ENCODE measurements at places on chromosomes 1 and 21. TPM values are rescaled to one million over a fixed set of nuclear protein-coding genes. Genes with fewer than 3 reads are reported as not detected.

GRCh38 chr1:211783897-211784296 lies 46.7 kb downstream of the LPGAT1 start:
- DNase-seq = no peak

- DNase-seq = no peak
Measured at GRCh38 chr1:119605686-119606085, 42.4 kb downstream of the ZNF697 start.

DNA sequence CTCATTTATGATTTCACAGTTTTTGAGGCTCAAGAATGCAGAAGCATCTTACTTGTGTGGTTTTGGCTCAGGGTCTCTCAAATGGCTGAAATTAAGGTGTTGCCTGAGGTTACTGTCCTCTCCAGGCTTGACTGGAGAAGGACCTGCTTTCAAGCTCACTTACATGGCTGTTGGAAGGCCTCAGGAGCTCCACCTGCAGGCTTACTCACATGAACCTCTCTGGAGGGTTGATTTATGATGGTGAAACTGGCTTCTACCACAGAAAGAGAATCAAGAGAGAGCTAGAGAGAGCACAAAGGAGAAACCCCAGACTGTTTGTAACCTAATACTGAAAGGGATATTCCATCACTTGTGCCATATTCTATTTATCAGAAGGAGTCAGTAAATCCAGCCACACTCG lies 6.2 kb upstream of the KCNK2 start:
- DNase-seq = no peak

DNA sequence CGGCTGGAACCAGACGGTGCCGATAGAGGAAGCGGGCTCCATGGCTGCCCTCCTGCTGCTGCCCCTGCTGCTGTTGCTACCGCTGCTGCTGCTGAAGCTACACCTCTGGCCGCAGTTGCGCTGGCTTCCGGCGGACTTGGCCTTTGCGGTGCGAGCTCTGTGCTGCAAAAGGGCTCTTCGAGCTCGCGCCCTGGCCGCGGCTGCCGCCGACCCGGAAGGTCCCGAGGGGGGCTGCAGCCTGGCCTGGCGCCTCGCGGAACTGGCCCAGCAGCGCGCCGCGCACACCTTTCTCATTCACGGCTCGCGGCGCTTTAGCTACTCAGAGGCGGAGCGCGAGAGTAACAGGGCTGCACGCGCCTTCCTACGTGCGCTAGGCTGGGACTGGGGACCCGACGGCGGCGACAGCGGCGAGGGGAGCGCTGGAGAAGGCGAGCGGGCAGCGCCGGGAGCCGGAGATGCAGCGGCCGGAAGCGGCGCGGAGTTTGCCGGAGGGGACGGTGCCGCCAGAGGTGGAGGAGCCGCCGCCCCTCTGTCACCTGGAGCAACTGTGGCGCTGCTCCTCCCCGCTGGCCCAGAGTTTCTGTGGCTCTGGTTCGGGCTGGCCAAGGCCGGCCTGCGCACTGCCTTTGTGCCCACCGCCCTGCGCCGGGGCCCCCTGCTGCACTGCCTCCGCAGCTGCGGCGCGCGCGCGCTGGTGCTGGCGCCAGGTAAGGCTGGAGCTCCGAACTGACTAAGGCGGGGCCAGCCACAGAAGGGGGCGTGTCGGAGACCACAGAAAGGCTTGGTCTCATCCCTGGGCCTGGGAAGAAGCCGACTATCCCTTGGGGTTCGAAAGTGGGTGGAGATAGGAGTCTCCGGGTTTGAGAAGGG lies 486 bp downstream of the SLC27A3 start:
- peak; percentile 77 for DNase-seq

GRCh38 chr1:214331180-214331579 lies 50.2 kb downstream of the SMYD2 start:
- DNase-seq = no peak

GRCh38 chr1:210920258-210920657 lies 213.7 kb downstream of the KCNH1 start:
- DNase-seq = no peak

DNA sequence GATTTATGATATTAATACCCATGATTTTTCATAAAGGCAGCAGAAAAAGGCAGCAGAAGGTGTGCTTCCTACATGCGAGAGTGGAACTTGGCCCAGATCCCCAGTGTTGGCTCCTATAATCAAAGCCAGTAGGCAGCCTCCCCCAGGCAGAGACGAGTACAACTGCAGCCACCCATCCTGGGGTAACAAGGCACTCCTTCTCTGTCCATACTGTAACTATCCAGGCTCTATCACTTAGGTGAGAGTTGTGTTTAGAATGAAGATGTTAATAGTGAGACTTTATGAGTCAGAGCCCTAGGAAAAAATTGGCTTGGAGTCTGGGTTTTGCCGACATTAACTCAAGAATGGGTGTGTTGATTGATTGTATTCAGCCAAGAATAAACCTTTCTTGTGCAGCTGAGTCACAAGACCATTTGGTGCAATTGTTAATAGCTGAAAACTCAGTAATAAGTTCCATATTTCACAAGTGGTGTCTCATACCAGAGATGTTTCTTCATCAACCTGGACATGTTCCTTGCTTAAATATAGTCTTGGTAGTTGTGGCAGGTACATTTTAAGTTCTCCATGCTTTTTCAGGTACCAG lies 322.3 kb downstream of the DUSP10 start:
- DNase-seq = no peak

- no peak for DNase-seq
Measured at GRCh38 chr1:179950651-179951050, 4.0 kb upstream of the CEP350 start.

The ZSCAN20 gene
- 16.6 TPM for total RNA-seq

The PSRC1 gene
- total RNA-seq = 4.3 TPM

The MAN1C1 gene
- 16.9 TPM for total RNA-seq

The NHLH2 gene
- 1.9 TPM for total RNA-seq

The SMAP2 gene
- total RNA-seq = 20.2 TPM

DNA sequence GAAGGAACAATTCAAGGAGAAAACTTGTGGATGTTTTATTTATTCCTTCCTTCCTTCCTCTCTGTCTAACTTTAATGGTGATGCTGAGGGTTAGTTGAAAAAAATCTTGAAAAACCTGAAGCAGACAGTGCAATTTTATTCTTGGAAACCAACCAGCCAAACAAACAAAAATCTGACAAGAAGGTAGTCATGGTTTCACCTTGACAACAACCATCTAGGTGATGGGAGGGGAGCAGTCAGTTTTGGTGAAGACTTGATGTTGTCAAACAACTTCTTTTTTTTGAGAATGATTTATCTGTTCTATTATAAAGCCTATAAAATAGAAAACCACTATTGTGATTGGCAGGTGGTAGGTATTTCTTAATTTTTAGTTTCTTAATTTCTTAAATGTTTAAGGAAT lies 92.4 kb upstream of the GPR88 start:
- DNase-seq = no peak

The CD164L2 gene
- not detected for total RNA-seq

DNA sequence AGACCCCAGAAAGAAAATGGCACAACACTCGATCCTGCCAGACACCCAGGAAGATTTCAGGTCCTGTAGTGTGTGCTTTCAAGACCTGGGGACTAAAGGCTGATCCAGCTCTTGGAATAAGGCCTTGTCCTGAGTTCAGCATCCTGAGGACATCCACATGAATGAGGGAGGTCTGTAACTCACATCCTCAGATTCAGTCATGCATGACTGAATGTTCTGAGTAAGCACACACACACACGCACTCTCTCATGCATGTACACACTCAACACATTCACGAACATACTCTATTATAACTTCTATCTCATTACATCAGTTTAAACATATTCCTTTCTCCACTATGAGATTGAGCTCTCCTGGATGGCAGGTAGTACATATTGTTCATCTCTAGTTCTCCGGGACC lies 273.4 kb upstream of the BEND5 start:
- DNase-seq = no peak

DNA sequence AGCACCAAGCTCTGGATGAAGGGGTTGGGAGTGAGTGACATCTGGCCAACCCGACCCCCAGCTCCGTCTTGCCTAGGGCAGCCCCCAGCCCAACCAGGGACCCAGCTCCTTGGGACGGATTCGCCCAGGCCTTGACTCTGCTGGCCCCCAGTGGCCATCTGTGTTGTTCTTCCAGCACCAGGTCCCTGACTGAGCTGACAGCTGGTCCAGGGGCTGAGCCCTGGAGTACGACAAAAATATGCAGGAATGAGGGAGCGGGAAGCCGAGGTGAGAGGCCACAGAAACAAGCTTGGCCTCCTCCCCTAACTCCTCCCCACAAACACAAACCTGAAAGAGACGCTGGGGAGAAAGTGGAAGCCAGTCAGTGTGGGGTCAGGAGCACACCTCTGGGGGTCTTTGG lies 55.0 kb upstream of the PAX7 start:
- peak; percentile 45 for DNase-seq

The PODN gene
- 48.9 TPM for total RNA-seq

GRCh38 chr21:42164064-42164789 lies 54.7 kb upstream of the ABCG1 start:
- DNase-seq = peak; percentile 18

DNA sequence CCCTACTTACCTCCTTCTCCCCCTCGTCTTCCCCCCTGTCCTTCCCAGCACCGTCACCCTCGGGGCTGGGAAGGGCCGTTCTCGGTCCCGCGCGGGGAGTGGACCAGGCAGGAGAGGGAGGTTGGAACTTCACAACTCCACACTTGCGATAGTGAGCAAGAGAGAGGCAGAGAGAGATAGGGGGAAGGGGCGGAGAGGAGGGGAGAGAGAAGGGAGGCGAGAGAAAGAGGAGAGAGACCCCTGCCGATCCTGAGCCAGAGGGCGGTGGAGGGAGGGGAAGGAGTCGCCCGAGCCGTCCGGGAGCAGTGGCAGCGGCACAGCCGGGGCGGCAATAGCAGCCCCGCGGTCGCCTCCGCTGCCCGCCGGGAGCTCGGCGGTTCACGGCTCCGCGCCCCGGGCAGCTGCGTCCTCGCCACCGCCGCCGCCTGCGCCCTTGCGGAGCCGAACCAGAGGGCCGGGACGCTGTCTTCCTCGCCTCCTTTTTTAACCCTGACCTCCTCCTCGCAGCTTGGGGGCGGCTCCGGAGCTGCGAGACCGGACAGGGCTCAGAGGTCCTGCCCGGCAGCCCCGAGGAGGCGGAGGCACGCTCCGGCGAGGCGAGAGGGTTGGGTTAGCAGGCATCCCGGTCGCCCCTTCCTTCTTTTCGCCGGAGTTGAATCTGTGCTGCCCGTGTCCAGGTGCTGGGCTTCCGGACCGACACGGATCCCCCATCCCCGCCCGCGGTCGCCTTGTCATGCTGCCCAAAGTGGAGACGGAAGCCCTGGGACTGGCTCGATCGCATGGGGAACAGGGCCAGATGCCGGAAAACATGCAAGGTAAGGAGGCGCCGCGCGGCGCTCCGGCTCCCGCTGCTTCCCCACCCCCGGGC lies 11.7 kb downstream of the NR5A2 start:
- no peak for DNase-seq

DNA sequence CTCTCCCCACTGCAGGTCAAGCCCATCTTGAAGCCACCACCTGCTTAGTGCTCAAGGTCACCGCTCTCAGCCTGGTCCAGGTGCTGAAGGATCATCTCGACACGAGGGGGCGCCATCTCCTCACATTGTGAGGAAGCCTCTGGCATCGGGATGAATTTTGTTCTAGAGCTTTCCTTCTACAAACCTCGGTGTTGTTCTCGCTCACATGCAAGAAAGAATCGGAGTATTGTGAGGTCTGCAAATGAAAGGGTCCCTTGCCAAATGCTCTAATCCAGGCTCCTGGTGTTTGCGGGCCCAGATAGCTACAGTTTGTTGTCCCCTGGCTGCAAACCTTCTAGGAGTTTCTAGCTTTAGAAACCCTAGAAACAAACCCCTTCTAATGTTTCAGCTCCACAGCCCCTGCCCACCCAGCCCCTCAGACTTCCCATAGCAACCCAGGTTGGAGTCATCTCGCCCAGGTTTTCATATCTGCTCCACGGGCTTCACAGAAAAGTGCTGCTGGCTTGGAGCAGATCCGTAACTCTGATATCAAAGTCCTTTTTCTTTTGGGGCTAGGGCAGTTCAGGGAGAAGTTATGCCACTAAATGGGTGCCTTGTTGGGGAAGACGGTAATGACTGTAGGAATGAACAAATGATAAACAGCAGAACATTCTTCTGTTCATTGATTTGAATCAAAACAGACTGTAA lies 8.6 kb upstream of the ATP5PO start:
- peak; percentile 92 for DNase-seq

The ZBTB37 gene
- 14.9 TPM for total RNA-seq

DNA sequence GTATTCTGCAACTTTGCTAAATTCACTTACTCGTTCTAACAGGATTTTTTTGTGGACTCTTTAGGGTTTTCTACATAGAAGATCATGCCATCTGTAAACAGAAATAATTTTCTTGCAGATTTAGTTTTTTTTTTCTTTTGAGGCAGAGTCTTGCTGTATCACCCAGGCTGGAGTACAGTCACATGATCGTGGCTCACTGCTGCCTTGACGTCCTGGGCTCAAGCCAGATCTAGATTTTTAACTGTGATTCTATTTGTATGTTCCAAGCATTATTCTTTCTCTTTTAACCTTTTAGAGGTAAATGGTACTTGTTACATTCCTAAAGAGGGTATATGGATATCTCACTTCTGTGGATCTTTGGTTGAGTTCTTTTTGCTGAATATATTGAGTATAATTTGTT lies 18.6 kb downstream of the FABP3 start:
- DNase-seq = no peak

- DNase-seq = no peak
Measured at GRCh38 chr1:95536501-95536900, 302.5 kb downstream of the RWDD3 start.

The TLR5 gene
- total RNA-seq = 23.8 TPM

- no peak for DNase-seq
Measured at GRCh38 chr1:57124768-57125446, 159.1 kb upstream of the C8B start.

GRCh38 chr1:64171797-64172281 lies 31.6 kb upstream of the UBE2U start:
- peak; percentile 72 for DNase-seq

DNA sequence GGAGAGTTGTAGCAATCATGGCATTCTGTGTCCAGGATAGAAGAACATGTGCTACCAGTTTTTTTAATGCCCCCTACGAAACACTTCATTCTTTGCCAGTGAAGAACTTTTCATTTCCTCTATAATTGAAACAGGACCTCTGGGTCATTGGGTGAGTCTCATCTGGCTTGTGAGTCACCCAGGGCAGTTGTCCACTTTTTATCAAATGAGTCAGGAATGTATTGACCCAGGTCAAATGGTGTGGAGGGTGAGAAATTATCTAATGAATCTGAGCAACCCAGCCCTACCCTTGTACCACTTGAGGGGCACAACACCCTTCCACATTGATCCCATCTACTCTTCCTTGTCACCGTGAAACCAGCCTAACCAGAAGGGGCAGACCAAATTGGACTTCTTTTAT lies 417.3 kb upstream of the PROX1 start:
- no peak for DNase-seq

DNA sequence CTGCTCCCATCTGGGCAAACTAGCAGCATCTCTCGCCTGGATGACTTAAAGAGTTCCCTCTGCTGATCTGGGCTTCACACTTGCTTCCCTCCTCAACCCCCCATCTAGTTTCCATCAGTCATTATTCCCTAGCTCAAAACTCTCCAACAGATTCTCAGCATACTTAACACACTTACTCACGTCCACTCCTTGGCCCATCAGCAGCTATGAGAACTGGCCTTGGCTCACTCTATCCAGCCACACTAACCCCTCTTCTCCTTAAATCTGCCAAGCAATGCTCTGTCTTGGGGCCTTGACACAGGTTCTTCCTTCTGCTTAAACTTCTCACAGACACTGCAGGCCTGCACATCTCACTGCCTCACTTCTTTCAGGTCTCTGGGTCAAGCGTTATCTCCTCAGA lies 41.6 kb downstream of the GNG12 start:
- DNase-seq = peak; percentile 74

The MYOG gene
- total RNA-seq = 2.6 TPM

The C8A gene
- total RNA-seq = not detected

- DNase-seq = no peak
Measured at GRCh38 chr1:10691740-10692125, 104.7 kb downstream of the CASZ1 start.
